ENCODE measurements at places on chromosomes 5 and 9. TPM values are rescaled to one million over a fixed set of nuclear protein-coding genes. Genes with fewer than 3 reads are reported as not detected.

DNA sequence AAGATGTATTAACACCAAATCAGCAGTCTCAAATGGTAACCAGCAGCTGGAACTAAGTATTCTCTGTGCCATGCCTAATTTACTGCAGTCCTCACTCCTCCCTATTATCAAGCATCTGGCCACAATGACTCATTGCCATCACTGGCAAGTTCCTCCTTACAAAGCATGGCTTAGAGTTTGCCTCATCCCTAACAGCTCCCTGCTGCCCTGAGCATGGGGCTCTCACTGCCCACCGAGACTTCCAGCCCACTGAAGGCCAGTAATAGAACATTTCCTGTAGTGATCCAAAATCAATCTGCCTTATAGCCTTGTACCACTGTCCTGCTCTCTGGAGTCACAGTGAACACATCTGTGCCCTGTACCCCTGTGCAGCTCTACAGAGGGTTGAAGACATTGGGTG is 211.9 kb upstream of the TRIM32 start:
- peaks cover 29% of the 10 kb centered on the region for H3K4me1 ChIP-seq
- H3K27me3 ChIP-seq = no peaks in the 10 kb centered on the region
- H3K27ac ChIP-seq = no peak overlapping the region
- H3K4me3 ChIP-seq = no peak overlapping the region

- no peaks in the 10 kb centered on the region for H3K27me3 ChIP-seq
- no peak for DNase-seq
- H3K36me3 ChIP-seq = peaks cover 47% of the 10 kb centered on the region
- peak overlapping the region; percentile 29 for H3K27ac ChIP-seq
- peaks cover 16% of the 10 kb centered on the region for H3K4me1 ChIP-seq
- no peak overlapping the region for H3K4me3 ChIP-seq
Observed at GRCh38 chr9:127347831-127348776, 48.9 kb upstream of the SLC2A8 start.

Gene MAMDC4
- 7.9 TPM for total RNA-seq

Gene RBM22
- total RNA-seq = 30.1 TPM

GRCh38 chr9:79637177-79637925 is 65.6 kb downstream of the TLE4 start:
- no peaks in the 10 kb centered on the region for H3K36me3 ChIP-seq
- no peak overlapping the region for H3K4me3 ChIP-seq
- H3K27me3 ChIP-seq = no peaks in the 10 kb centered on the region
- H3K27ac ChIP-seq = no peak overlapping the region
- no peak for DNase-seq
- no peaks in the 10 kb centered on the region for H3K4me1 ChIP-seq

DNA sequence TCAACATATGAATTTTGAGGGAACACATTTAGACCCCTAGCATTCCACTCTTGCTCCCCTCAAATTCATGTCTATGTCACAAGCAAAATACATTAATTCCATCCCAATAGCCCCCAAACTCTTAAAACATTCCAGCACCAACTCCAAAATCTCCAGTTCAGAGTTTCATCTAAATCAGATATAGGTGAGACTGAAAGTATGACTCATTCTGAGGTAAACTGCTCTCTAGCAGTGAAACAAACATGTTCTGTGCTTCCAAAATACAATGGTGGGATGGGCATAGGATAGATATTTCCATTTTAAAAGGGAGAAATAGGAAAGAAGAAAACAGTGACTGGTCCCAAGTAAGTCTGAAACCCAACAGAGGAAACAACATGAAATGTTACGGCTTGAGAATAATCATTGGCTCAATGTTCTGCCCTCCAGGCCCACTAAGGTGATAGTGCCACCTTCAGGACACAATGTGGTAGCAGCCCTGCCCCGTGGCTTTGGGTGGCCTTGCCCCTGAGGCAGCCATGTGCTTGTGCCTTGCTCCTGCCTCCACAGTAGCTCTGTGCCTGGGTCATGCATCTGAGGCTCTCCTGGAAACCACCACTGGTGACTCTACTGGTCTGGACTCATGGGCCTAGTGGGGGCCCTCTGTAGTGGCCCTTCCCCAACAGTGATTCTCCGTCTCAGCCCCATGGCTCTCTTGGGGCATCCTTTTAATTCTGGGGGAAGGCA is 36.4 kb upstream of the IPPK start:
- H3K36me3 ChIP-seq = peaks cover 22% of the 10 kb centered on the region
- no peaks in the 10 kb centered on the region for H3K27me3 ChIP-seq
- no peak overlapping the region for H3K4me3 ChIP-seq
- no peak overlapping the region for H3K27ac ChIP-seq

All from heart left ventricle (tissue), 16 donors.